NCI-H526 (cell line): ENCODE measurements at places on chromosomes 6 and 20.

- DNase-seq = no peak
These were observed 165.2 kb downstream of the AIG1 start for GRCh38 chr6:143225929-143226328.

DNA sequence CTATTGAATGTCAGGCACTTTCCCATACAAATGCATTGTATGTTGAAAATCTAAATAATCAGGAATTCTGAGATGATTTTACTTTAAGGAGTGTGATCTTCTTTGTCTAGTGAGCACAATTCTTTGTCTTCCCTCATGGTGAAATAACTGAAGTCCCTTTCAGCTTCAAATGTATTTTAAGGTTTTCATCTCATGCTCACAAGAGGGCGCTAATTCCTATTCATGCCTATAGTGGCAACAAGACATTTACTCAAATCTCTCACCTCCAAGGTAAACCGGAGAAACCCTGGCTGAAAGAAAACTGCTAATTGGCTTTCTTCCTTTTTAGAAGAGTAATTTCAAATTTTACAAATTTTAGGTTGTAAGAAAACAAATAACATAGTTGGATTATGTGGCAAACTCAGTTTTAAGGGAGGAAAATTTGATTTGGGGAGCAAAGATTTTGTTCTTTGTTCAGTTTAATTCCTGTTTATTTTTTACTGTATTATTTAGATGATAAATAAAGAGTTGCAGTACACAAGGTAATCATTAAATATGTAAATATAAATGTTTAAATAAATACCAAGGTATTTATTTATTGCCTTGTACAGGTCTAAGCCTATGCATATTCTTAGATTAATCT is 69.1 kb downstream of the SLC35F1 start:
- peak; percentile 79 for DNase-seq

- DNase-seq = peak; percentile 7
These were observed 210.9 kb upstream of the HDDC2 start for GRCh38 chr6:125512621-125513020.

DNA sequence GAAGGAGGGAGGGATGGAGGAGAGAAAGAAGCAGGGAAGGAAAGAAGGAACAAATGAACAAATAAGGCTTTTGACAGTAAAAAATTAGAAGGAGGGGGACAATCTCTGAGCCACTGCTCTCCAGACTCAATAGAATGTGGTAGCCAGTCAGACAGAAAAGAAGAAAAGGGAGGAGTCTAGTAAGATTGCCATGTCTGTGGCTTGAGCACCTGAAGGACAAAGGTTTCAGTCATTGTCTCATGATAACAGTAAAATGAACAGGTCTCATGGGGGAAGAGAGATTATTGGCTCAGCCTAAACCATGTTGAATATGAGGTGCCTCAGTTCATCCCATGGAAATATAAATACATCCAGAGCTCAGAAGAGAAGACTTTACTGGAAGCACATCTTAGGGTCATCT is 14.0 kb upstream of the LOC128125822 start:
- no peak for DNase-seq

- DNase-seq = no peak
These were observed 208.3 kb downstream of the TASP1 start for GRCh38 chr20:13430346-13431002.

GRCh38 chr6:107959392-107959791 is 1.4 kb upstream of the SEC63 start:
- DNase-seq = no peak

DNA sequence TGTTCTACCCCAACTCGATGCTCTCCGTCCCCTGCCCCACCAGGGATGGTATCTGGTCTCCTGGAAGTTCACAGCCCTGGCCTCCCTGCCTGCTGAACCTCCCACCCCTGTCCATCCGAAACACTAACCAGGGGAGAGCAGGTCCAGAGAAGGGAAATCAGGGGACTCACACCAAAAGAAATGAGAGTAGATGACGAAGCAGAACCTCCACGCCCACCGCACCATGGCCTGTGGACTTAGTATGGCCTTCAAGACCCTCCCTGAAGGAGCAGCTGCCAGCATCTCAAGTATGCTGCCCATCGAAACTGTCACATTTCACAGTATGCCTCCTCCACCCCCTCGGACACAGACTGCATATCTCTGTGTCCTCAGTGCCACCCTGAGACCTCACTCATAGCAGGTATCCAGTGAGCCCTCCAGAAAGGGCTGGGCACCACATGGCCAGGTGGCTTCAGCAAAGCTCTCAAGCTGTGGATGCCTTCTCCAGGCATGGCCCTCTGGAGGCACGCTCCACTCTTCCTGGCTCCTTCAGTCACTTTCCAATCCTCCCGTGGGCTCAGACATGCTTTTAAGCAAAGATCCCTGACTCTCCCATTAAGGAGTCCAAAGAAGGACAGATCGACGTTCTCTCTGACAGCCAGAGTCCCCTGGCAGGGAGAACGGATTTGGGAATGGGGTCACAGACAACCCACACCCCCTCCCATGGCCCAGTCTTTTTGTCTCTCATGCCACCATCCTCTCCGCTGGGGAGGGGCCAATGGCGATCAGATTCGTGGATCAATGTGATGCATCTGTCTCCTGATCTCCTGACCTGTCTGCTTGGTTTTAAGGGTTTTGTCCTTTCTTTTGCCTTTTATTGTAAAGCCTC is 158.4 kb downstream of the ANKRD60 start:
- no peak for DNase-seq

GRCh38 chr6:741410-742339 is 48.7 kb upstream of the EXOC2 start:
- no peak for DNase-seq

DNA sequence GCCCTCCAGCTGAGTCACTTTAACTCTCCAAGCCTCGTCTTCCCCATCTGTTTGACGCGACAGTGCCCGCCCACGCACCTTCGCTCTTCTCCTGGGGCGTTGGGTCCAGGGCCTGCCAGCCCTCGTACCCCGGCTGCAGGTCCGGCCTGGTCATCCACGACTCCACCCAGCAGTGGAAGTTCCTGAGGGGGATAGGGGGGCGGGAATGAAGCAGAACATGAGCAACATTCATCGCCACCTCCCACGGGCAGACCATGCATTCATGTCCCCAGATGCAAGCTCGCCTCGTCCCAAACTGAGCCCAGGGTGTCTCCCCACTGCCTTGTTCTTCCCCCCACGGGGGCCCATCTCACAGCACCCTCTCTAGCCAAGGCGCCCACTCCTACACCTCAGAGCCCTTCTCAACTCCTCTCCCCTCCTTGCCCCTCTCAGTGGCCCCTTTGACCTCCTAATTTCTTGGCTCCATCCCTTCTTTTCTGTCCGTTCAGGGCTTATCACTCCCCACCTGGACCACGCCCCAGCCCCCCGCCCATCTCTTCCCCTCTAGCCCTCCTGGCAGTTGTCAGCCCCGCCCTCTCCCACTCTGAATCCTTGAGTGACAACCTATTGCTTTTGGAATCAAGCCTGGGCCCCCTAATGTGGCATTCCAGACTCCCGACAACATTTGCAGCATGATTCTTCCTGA is 23.7 kb downstream of the TGM2 start:
- DNase-seq = no peak

DNA sequence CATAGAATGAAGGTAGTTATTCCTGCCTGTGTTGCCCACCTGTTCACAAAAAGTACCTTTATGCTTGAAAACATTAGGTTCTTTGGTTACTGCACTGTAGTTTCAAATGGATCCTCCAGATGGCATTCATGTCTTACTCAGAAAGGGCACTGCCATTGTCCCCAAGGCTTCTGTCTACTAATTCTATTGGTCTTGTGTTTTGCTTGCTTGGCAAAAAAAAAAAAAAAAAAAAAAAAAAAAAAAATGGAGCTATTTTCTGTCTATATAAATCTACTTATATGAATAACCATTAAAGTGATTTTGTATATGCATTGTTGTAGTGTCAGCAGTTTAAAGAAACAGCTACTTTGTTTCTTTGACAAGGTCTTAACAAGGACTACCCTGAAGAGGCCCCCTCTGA is 12.7 kb upstream of the EFHC1 start:
- DNase-seq = peak; percentile 61

DNA sequence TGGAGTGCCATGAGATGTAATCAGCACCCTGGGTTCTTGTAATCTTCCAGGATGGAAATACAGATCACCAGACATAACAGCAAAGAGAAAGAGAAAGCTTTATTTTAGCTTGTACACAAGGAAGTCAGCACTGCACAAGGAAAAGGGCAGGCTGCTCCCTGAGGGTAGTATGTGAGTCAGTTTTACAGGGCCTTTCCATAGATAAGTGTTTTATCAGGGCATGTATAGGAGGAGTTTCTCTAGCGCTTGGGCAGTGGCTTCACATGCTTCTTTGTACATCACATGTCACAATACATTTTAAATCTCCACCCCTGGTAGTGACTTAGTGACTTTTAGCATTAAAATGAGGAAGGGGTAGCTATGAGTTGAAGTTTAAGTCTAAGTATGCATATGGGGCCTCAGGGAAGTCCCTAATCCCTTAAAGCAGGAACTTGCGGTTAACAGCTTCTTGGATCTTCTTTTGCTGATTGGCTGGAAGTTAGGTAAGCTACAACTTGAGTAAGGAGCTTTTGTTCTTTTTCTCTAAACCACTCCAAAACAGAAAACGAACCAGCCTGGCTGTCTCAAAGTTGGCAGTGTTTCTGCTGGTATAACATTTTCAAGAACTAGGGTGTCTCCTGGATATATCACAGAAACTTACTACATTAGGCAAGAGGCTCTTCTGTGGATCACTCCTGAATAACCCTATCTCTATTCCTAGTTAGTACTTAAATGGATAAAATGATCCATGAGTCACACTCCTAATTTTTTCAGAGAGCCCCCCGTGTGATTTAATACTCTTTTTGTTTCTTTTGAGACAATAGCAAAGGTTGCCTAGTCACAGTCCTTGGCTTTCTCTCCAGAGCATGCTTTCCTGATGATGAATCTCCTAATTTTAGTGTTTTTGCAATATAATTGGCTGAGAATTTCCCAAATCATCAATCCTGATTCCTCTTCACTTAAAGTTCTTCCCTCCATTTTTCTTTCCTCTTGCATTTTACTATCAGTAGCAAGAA is 60.2 kb downstream of the MRAP2 start:
- DNase-seq = no peak
